ENCODE measurements at places on chromosomes 5 and 9.

- no peak for DNase-seq
Measured at GRCh38 chr5:105331558-105331957, 1769.0 kb upstream of the NUDT12 start.

DNA sequence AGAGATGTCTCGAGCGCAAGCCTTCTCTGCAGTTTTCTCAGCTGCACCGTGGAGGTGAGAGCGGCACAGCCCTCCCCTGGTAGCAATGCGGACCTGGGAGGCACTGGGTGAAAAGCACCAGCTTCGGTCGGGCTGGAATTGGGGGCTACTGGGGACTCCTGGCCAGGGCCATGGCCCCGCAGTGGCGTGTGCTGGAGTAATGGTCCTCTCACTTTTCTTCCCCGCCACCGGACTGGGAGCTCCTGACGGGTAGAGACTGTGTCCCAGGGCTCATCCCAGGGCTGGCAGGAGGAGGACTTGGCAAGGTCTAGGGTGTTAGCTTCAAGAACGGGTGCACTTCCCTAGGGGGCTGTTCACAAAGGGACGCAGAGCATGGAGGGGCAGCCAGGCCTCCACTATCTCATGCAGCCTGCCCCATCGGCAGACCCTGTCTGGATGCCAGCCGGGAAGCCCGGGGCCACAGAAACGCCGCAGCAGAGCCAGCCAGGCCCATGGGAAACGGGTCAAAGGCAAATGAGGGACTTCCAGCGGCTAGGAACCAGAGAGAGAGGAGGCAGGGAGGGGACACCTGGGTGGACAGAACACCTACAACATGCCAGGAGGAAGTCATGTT is 92.6 kb upstream of the MVB12B start:
- no peak for DNase-seq

GRCh38 chr9:17462869-17463464 is 115.9 kb upstream of the SH3GL2 start:
- DNase-seq: no peak

GRCh38 chr5:163532171-163533084 is 27.0 kb downstream of the MAT2B start:
- DNase-seq: no peak

- DNase-seq: no peak
Measured at GRCh38 chr9:91496351-91496750, 72.7 kb upstream of the NFIL3 start.

GRCh38 chr9:81002242-81002641 is 687.1 kb downstream of the TLE1 start:
- no peak for DNase-seq

GRCh38 chr9:137445275-137445807 is 4.2 kb upstream of the ENTPD8 start:
- peak; percentile 81 for DNase-seq

DNA sequence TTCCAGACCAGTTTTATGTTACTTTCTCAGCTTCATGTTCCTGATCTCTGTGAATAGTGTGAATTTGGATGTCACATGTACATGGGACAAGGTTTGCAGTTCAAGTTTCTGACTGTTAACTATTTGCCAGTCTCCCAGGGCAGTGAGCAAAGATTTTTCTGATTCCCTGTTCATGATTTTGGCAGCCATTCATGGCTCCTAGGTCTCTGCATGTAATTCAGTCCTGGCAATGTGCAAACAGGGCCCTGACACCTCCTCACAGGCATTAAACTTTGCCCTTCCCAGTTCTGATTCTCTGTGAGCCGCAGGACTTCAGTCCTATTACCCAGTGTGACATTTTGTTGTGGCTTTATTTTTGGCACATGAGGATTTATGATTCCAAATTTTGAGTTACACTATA is 349.7 kb downstream of the ARRDC3 start:
- no peak for DNase-seq

DNA sequence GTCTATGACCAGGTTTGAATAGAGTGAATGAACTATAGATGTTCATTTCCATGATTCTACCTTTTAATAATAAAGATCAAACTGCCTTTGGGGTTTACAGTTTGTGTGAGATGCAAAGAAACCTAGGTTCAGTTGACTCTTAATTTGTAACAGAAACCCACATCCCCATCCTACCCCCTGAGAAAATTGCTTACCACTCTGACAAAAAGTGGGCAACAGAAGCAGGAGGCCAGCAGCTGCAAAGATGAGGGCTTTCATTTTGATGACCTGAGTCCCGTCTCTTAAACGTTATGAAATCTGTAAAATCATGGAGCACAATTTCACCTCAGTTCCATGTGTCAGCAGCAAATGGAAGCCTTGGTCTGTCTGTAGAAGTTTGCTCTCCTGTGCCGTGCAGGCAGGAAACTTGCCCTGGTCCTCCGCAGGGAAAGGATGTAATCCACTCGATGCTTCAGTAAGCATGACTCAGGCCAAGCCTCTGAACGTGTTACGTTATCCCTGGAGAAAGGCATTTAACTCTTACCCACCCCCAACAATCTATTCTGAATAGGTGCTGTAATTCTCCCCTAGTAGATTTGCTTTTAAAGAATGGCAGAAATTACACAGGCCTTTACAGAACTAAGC is at the start of gene F2RL2:
Gene F2RL2, minus strand, starts transcription at position 431 of the 624 bp plus-strand sequence. Its CDS starts 173 bp downstream, at position 258.
- DNase-seq: no peak

DNA sequence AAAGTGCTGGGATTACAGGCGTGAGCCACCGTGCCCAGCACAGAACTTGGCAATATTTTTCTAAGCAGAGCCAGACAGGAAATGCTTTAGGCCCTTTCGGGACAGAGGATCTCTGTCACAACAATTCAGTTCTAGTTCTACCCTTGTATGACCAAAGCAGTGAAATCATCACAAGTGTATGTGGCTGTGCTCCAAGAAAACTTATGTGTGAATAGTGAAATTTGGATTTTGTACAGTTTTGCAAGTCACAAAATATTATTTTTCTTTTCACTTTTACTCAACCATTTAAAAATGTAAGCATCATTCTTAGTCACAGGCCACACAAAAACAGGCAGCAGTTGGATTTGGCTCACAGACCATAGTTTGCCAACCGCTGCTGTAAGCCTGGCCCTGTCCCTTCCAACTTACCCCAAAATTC is 20.4 kb upstream of the PRUNE2 start:
- no peak for DNase-seq

DNA sequence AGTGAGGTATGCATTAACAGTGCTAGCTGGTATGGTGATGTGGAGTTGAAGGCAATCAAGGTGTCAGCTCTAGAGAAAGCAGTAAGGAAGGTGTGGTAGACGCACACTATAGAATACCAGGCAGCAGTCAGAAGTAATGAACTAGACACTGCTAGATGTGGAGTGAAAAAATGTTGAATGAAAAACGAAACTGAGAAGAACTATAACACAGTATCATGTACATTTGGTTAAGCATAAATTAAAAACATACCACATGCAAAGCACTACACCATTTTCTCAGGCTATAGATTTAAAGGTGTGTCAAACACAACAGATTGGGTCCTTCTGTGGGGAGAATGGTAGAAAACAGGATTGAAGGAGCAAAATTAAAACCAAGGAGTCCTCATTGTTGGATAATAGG is 15.4 kb downstream of the ZNF622 start:
- DNase-seq: no peak

- no peak for DNase-seq
Measured at GRCh38 chr9:14524873-14525515, 168.2 kb downstream of the ZDHHC21 start.

- no peak for DNase-seq
Measured at GRCh38 chr5:132098621-132099020, 25.0 kb downstream of the CSF2 start.

- DNase-seq: no peak
Measured at GRCh38 chr5:153039501-153039900, 451.0 kb upstream of the GRIA1 start.

- DNase-seq: no peak
Measured at GRCh38 chr5:61251874-61252642, 80.0 kb upstream of the ZSWIM6 start.

GRCh38 chr9:81953096-81953495 is 9.8 kb downstream of the SPATA31D3 start:
- DNase-seq: no peak

DNA sequence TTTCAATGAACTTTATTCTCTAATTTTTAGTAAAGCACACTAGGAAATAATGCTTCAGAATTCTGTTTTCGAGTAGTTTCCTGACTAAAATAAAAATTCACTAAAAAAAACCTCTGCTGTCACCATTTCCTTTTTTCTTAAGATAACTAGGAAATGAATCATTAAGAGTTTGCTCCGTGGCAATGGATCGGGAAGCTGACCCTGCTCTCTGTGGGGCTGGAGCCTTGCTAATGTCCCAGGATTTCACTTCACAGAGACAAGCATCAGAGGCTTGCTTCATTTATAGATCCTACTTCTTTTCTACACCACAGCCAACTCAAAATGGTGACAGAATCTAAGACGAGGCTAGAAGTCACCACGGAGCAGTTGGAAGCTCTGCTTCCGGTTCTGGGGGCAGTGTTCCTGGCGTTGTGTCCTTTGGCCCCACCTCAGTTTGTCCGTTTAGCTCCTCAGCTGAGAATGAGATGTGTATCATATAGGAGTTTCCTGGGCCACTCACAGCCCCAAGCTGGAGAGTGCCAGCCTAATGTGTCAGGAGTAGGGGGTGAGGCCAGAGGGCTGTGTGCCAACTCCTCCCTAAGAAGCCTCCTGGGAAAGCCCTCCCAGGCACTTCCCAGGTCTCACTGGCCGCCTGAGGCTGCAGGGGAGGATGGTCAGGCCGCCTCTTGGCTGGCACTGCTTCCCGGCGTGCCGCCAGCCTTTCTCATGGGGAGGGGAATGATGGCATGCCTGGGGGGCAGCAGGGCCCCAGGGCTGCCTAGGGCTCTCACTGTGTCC is 19.6 kb downstream of the TENT4A start:
- DNase-seq: no peak

- no peak for DNase-seq
Measured at GRCh38 chr5:96337048-96337781, 95.8 kb downstream of the PCSK1 start.

DNA sequence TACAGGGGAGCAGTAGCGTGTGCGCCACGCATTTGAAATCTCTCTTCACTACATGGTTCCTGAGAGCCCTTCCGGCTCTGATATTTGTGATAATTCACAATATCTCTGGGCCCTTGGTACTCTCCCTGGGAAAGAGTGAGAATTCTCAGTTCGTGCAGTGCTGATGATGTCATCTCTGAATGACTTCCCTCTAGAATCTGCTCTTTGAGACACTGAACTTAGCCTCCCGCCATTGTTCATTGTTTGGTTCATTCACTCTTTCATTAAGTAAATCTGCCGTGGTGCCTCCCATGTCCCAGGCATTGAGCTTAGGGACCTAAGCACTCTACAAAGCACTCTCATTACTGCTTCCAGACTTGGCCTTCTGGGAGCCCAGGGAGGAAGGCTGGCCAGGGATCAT is 94.0 kb downstream of the PPARGC1B start:
- no peak for DNase-seq

DNA sequence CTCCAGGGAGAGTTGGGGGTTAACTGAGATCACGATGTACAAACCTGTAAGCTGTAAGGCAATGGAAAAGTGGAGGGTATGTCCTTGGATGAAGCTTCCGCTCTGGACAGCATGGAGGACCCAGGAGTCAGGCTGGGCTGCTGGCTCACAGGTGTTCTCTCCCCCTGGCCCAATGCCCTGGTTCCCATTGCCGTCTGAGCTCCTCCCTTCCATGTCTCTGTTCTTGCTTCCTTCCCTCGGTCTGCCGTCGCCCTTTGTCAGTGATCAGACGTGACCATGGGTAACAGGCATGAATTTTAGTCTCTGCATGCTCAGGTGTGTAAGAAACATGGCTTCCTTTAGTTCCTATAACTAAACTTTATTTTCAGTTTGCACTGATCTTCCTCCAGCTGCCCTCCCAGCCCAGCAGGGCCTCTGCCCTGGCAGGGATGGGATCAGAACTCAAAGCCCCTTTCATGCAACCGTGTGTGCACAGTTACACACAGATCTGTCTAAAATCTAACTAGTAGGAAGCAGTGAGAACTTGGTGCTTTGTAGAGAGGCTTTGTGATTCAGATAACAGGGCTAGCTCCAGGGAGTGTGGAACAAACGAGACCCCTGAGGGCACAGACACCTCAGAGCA is 51.7 kb upstream of the KCNMB1 start:
- no peak for DNase-seq

DNA sequence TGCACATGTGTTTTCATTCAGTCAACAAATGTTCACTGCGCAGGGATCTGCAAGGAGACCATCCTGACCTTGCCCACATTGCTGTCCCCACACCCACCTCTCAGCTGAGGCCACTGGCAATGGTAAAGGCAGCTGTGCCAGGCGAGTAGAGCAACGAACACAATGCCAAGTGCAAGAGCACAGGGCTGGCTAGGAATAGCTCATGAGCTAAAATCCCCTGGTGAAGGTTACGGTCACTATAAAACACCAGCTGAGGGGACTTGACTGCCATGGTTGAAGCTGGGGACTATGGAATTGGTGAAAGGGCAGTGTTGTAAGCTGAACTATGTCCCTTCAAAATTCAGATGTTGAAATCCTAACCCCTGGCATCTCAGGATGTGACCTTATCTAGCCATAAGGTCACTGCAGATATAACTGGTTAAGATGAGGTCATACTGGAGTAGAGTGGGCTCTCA is 96.1 kb downstream of the OTULIN start:
- DNase-seq: no peak

DNA sequence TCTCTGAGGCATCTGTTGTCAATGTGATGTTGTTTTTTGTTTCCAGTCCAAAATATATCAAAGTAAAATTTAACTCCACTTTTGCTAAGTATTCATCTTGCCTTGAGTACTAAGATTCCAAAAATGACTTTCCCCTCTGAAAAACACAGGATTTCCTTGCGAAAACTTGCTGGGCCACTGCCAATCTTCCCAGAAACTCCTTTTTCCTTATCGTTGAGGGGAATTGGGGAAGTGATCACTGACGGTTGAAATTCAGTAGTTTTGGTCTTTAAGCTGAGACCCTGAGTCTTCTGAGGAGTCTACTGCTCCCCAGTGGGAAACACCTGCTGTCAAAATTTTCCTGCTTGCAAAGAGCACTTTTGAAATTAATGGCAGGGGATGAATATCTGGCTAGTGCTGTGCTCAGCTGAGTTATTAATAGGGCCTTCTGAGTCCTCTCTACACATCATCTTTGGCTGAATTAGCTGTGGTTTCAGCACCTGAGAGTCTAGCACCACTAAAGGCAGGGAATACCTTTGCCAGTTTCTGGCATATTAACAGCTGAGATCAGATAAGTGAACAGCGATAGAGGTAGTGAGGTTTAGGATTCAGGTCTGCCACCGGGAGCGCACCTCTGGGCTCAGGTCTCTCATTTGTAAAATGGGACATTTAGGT is 18.0 kb downstream of the TLR4 start:
- DNase-seq: no peak

- DNase-seq: no peak
Measured at GRCh38 chr5:57209316-57210040, 35.6 kb downstream of the GPBP1 start.

DNA sequence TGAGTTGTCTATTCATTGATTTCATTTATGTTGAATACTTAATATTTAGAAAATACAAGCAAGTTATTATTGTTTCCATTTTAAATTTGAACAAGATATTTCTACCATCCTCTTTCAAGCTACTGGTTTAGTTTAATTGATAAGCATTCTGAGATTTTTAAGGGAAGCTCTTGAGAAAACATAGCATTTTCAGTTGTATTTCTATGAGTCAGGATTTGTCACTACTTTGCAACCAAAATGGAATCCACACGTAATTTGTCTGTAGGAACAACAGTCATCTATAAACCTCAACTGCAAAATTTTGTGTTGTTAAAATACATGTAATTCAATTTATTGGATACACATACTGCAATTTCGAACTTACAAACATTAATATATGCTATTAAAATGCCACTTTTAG is 74.0 kb downstream of the PRR16 start:
- DNase-seq: no peak

GRCh38 chr5:163478126-163478981 is 17.9 kb downstream of the HMMR start:
- no peak for DNase-seq

Data from stimulated activated CD4-positive, alpha-beta T cell treated with anti-CD3 and anti-CD28 coated beads, Interleukin-15, amount 100 ng/mL, for 1 hour (primary cell).